Right renal cortex interstitium (tissue), 3 donors: ENCODE measurements at places on chromosomes 1 and 21.

GRCh38 chr1:50913954-50914353 lies 46.1 kb downstream of the FAF1 start:
- no peak for DNase-seq

DNA sequence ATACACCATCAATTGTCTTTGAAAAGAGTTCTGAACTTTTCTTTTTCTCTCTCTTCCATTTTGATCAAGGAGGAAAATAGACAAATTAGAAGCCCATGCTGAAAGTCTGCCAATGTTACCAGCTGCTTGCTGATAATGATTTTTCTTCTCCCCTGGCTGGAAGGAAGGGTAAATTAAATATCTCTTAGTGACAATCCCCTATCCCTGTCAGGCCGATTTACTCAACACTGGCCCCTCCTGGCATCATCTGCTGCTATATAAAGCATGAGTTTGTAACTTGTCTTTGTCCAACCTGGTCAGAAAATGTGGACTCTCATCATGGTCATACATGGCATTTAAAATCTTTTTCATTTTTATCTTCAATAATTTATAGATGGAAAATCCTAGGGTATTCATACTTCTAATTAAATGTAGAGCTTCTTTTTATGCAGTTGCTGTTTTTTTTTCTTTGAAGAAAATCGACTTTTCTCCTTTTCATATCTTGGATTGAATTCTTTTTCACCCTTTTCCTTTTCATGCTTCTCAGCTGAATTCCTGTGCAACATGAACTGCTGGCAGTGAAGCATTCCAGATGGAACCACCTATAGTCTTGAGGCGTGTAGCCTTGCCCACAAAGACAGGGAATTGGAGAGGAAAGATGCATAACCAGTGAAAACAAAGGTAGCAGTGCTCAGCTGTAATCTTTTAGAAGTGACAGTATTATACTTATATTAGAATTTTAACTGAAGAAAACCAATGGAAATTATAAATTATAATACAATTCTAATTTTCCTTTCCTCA lies 214.7 kb upstream of the PTGFR start:
- no peak for DNase-seq

GRCh38 chr1:88357729-88358128 lies 326.3 kb upstream of the PKN2 start:
- DNase-seq = peak; percentile 8

- DNase-seq = no peak
Observed at GRCh38 chr1:11479375-11479979, 522 bp downstream of the DISP3 start.

- DNase-seq = no peak
Observed at GRCh38 chr1:159152031-159152430, 19.4 kb upstream of the CADM3 start.

DNA sequence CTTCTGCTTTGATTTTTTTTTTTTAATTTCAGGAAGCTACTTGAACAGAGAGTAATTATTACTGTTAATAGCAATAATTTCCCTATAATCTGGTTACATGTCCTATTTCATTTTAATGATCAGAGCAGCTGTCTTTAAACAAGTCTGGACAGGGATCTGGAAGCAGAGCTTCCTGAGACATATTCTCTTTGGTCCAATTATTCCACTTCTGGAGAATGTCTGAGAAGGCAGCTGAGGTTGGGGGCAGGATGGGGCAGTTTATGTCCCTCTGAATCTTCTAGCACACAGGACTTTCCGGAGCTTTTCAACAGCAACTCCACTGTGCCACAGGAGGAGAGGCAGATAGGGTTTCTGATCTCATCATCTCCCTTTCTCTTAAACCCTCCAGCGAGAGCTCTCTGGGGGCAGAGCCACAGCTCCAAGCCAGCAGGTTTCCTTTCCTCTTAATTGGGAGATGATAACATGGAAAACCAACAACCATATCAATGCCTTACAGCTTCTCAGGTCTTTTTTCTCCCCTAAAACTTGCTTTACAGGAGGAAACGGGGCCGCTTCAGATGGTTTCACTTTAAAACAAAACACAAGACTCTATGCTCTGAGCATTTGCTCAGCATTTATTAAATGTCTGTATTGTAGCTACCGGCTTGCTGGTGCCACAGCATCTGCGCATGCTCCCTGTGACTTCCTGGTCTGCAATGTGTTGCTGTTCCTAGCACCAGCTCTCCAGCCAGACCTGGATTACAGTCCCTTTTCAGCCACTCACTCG lies 425.7 kb upstream of the USP24 start:
- DNase-seq = no peak
